ENCODE measurements at places on chromosomes 2 and 18.

- DNase-seq = no peak
Measured at GRCh38 chr2:25201265-25201664, 32.9 kb upstream of the POMC start.

DNA sequence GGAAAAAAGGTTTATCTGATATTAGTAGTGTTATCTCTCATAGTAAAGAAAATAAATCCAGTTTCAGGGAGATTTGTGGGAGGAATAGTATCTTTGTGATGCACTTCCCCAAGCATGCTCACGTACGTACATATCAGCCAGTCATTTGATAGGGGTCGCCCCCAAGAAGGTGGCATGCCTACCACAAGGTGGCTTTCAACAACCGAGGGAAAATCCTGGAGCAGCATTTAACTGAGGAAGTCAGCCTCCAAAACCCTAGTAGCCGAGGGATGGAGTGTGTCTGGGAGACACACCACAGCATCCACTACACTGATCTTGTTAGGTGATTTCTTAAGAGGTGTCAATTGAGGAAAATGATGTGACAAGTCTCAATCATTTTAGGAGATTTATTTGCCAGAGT lies 623.9 kb downstream of the NYAP2 start:
- DNase-seq = no peak

- DNase-seq = no peak
Measured at GRCh38 chr18:3061581-3062312, 48.8 kb upstream of the LPIN2 start.

- no peak for DNase-seq
Measured at GRCh38 chr2:88897715-88898114, 206.2 kb downstream of the RPIA start.

GRCh38 chr18:59021500-59021899 lies 118.2 kb upstream of the SEC11C start:
- DNase-seq = peak; percentile 21

- DNase-seq = no peak
Measured at GRCh38 chr2:8543060-8543382, 138.8 kb upstream of the ID2 start.

- no peak for DNase-seq
Measured at GRCh38 chr2:218516614-218517013, 51.5 kb downstream of the USP37 start.

- no peak for DNase-seq
Measured at GRCh38 chr2:1147873-1148612, 197.4 kb downstream of the SNTG2 start.

DNA sequence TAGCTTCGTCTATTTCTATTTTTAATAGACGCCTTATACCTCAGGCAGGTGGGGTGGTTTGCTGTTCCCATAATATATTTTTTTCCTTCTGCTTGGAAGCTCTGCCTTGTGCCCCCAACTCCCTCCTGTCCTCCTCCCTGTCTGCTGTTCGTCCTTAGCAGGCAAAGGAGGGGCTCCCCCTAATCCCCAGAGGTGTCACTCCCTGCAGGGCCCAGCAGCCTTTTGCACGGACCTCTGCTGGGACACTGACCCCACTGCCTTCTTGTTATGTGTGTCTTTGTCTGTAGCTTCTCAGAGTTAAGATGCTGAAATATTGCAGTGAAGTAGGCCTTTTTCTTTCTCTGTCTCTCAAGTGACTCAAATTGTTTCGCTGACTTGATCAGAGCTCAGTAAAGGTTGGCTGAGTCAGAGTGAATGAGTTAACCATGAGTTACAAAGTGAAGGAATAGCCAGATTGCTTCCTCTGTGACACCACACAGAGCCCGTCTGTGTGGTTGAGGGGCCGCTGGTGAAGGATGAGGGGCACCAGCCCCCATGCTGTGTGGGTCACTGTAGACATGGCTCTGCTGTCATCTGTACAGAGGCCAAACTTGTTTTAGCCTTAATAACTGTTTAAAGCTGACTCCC lies 47.7 kb downstream of the PRKCE start:
- no peak for DNase-seq

DNA sequence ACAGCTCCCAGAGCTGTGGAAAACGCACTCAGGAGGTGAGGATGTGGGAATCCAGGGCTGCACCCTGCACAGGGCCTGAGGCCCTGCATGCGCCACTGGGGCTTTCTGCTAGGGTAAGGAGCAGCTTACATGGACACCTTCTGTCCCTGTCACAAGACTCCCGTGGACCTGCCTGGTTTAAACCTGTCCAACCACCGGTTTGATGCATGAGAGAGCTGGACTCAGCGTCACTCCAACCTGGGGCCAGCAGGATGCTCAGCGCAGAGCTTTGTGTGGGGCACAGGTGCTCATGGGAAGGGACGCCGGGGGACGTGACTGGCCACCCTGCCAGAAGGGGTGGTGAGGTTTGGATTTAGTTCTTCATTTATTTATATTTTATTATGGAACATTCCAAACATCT lies 24.2 kb downstream of the SNORC start:
- DNase-seq = no peak

- DNase-seq = peak; percentile 33
Measured at GRCh38 chr2:96928277-96928781, 58.1 kb downstream of the FAM178B start.

GRCh38 chr2:6730649-6731532 lies 134.8 kb downstream of the CMPK2 start:
- DNase-seq = no peak

DNA sequence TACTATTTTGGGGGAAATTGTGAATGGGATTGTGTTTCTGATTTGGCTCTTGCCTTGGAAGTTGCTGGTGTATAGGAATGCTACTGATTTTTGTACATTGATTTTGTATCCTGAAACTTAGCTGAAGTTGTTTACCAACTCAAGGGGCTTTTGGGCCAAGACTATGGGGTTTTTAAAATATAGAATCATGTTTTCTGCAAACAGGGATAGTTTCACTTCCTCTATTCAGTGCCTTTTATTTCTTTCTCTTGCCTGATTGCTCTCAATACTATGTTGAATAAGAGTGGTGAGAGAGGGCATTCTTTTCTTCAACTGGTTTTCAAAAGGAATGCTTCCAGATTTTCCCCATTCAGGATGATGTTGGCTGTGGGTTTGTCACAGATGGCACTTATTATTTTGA lies 1383.8 kb upstream of the ACVR2A start:
- no peak for DNase-seq

DNA sequence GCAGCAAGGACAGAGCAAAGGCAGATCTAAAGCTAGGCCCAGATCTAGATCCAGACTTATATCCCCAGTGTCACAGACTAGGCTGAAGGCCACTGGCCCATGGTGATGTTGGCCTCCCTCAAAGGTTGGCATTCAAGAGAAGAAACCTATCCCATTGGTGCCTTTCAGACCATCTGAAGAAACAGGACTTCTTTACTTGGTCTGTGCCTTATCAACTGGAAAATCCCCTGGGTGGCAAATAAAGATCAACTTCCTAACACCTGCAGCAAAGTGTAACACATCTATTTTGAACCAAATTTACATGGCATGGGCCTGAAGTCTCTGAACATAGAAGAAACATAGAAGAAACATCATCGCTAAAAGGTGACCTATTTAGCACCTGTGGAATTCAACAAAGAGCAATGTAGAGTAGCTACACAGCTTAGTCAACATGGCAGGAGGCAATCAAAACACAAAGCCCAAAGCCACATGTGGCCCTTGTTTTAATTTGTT lies 35.8 kb downstream of the METTL4 start:
- no peak for DNase-seq

Data from SHP77 (cell line).